Suppressor macrophage (primary cell): ENCODE measurements at places on chromosomes 7 and 10.
A peak's percentile ranks its signal among the peaks of the same experiment; 100 is the strongest.

DNA sequence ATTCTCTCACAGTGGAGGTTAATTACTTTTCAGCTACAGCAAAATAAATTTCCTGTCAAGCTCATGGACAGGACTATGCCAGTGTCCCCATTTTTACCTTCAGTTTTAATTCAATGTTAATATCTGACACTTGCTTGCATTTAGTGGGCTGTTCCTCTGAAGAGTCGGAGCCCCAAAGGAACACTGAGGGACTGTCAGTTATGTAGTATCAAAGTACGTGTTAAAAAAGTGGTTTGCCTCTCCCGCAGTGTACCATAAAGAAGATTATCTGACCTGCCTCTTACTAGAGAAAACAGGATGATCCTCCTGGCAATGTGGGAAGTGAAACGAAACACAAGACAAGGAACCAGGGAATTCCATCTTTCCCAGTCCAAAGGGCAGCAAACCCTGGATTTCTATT lies 1010.9 kb upstream of the PHF14 start:
- no peak for DNase-seq

- DNase-seq: no peak
Observed at GRCh38 chr7:108193594-108194498, 63.7 kb upstream of the LAMB4 start.

- DNase-seq: peak; percentile 96
Observed at GRCh38 chr7:1915956-1916600, 246.0 kb downstream of the ELFN1 start.

DNA sequence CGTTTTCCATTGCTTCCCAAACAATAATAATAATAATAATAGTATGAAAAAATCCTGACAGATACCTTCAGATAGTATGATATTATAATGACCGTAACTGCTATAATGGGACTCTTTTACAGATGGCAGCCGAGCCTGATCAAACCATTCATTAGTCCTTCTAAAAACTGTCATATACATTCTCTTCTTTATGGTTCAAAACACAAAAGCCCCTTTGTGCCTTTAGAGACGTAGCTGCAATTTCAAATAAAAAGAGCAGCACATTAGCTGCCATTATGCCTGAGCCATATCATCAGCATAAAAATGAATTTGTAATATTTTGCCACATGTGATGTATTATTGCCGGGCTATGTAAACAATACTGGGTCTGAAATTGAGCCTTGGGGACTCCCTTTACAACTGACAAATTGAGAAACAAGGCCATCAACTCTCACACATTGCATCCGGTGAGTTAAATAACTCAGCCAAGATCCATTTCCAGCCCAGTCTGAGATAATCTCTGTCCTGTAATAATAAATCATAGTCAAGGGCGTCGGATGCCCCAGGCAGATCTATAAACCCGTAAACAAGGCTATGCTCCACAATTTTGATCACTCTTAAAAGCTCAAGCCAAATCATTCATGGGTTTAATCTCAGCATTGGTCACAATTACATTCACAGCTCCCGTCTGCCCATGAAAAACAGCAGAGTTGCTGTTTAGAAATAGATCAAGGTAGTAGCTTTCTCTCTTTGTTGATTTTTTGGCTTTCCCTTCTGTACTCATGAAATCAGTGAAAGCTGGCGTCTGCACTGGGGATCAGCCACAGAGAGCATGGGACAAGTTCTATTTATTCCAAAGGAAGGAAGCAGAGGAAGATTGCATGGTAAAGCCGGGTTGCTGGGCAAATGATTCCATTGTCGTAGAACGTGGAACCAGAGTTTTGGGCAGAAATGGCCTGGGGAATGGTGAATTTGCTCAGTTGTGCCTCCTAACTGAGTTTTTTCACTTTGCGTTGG lies 150.1 kb upstream of the BMPER start:
- no peak for DNase-seq

GRCh38 chr7:149225656-149226055 lies 13.8 kb upstream of the ZNF212 start:
- no peak for DNase-seq

GRCh38 chr10:101878869-101879268 lies 35.3 kb upstream of the KCNIP2 start:
- no peak for DNase-seq

DNA sequence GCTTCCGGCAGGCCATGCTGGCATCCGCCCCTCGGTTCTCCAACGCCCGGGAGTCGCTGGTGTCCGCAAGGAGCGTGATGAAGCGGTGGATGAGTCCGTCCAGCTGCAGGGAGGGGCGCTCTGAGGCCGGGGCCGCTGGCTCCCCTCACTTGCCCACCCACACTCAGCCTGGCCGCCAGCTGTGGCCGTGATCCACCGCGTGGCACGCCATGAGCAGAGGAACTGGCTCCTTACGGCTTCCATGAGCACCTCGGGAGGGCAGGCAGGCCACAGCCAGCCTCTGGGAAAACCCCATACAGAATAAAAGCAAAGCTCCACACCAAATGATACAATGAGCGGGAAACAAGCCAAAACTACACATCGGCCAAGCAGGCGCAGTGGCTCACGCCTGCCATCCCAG lies 15.5 kb upstream of the MICALL2 start:
- no peak for DNase-seq

- DNase-seq: no peak
Observed at GRCh38 chr7:107152011-107152410, 16.8 kb upstream of the HBP1 start.
